Activated CD4-positive, CD25-positive, alpha-beta regulatory T cell treated with anti-CD3 and anti-CD28 coated beads, Interleukin-2, amount 50 U/mL, for 16 hours (primary cell): ENCODE measurements at places on chromosomes 1 and 21.

DNA sequence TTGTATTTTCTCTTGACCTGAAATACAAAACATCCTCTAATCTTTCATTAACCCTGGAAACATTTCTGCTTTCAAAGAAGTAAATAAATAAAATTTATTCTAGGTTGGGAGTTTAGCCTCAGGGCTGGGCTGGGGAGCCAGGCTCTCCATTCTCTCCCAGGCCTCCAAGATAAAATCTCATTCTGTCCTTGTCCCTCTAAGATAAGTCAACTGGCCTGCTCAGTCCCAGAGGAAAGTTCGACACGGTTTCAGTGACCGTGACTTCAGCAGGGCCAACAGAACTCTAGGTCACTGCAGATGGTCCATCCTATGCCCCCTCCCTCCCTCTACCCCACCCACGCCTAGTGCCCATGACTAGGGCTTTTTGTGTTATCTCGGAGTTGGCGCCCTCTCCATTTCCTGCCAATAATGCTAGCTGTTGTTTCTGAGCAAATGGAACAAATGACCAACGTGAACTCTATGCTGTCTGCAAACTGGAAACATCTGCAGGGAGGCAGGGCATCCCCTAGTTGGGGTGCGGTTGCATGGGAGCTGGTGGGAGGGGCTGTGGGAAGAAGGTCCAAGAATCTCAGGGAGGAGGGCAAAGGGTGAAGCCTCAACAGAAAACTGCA is 10.1 kb upstream of the ADORA3 start:
- DNase-seq: no peak

- DNase-seq: no peak
Observed at GRCh38 chr21:43361127-43361492, 65.8 kb downstream of the SIK1 start.

DNA sequence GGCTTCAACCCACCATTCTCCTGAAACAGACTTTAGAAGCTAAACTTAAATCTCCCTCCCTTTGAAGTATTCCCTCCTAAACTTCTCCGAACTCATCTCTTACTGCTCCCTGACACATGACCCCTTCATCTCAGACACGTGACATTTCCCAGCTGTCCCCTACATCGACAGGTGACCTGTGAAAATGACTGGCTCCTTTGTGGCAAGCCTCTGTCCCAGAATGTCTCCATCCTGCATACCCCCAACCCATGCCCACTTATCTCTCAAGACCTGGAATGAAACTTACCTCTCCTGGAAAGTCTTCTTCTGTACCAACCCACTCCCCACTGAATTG is 4.2 kb downstream of the FMOD start:
- no peak for DNase-seq

DNA sequence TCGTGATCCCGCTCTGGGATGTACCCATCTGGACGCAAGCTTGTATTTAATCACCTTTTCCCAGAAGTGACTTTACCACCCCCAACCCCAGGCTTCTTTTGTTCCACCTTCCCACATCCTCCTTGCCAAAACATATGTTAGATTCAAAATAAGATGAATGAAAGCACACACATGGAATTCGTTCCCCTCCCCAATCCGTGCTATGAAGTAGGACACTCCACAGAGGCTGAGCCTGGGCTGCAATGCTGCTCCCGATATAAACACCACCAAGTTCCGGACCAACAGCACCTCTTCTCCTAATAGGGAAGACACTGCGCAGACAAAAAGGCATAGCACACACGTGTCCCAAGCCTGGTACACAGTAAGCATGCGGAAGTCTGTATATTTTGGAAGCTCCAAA is 86.1 kb downstream of the CLSTN1 start:
- no peak for DNase-seq

- DNase-seq: no peak
Observed at GRCh38 chr1:39965044-39965443, 10.1 kb downstream of the MFSD2A start.

GRCh38 chr1:73998348-73998959 is 199.5 kb downstream of the LRRIQ3 start:
- DNase-seq: no peak

DNA sequence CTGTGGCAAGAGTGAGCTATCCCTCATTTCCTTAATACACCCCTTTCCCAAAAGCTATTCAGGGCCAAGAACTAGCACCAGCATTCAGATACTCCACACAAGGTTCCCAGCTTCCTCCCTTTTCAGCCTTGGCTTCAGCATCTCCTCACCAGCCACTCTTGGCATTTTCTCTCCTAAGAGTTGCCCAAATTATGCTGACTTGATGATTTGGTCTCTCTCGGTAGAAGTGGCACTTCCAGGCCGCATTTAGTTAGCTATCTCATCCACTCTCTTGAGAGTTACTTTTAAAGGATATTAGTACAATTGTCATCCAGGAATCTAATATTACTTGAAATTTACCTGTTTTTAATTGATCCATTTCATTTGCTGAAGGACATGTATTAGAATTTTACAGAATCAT is 199.0 kb upstream of the DMRTA2 start:
- DNase-seq: no peak

DNA sequence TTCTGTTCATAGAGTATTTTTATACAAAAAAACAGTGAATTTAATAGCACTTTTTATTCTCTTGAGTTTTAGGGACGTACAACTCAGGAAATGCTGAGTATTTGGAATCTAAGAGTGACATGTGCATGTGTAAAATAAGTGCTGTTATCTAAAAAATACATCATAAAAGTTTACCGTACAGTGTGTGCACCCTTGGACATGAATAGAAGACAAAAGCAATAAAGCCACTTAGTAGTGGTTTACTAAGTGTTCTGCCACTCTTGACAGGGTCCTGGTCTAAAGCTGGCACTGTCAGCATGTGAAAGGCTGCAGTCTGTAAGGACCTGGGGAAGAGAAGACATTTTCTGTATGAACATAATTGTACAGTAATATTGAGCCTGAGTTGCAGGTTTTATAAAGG is 51.0 kb downstream of the LAMC1 start:
- no peak for DNase-seq

DNA sequence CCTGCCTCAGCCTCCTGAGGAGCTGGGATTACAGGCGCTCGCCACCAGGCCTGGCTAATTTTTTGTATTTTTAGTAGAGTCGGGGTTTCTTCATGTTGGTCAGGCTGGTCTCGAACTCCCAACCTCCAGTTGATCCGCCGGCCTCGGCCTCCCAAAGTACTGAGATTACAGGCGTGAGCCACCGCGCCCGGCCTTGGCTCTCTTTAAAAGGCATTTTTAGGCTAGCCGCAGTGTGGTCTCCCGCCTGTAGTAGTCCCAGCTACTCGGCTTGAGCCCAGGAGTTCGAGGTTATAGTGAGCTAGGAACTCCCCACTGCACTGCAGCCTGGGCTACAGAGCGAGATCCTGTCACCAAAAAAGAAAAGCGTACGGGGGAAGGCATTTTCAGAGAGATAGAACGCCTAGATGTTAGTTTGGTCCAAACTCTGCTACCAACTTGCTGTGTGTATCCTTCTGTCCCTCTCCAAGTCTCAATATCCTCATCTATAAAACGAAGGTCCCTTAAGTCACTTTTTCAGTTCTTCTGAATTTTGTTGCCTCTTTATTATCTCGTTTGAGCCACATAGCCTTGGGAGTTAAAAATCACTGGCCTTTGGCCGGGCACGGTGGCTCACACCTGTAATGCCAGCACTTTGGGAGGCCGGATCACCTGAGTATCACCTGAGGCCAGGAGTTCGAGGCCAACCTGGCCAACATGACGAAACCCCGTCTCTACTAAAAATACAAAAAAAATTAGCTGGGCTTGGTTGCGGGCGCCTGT is 734 bp downstream of the MED18 start:
- no peak for DNase-seq

GRCh38 chr1:4140821-4141220 is 240.7 kb upstream of the C1orf174 start:
- no peak for DNase-seq

DNA sequence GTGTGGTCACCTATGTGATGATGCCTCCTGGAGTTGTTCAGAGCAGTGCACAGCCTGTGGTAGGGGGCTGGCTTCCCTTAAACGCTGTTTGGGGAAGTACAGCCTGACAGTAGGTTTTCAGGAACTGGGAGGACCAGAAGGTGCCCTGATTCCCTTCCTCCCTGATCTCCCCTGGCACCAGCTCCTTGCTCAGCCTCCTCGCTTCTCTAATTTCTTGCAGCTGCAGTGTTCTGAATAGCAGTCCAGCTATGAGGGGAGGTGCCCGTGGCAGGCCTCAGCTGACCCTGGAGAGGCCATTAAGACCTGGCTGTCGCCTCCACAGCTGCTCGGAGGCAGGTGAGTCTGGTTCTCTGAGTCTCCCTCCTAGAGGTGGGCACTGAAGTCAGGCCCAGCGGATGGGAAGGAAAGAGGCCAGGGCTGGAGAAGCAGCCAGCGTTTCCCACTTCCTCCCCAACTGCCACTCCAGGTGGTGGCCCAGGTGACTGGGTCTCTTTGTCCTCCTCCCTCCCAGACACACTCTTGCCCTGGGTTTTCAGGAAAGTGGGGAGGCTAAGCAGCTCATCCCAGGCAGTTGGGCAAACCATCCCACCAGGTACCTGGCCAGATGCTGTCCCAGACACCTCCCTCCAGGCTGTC is 52.0 kb upstream of the RPL11 start:
- DNase-seq: no peak

DNA sequence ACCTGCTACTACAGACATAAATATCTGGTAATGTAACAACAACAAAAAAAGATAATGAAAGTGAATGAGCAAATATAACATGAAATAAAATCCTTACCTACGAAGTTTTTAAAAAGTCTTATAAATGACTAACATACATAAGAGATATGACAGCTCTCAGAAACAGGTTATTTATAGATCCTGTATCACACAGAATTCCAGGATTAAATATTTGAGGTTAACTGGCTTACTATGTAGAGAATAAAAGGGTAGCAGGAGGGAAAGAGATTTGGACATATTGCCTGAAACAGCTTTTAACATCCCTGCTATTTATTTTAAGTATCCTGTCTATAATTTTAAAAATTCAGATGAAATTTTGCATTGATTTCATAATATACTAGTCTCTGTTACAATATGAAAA is 16.3 kb downstream of the MYSM1 start:
- no peak for DNase-seq

DNA sequence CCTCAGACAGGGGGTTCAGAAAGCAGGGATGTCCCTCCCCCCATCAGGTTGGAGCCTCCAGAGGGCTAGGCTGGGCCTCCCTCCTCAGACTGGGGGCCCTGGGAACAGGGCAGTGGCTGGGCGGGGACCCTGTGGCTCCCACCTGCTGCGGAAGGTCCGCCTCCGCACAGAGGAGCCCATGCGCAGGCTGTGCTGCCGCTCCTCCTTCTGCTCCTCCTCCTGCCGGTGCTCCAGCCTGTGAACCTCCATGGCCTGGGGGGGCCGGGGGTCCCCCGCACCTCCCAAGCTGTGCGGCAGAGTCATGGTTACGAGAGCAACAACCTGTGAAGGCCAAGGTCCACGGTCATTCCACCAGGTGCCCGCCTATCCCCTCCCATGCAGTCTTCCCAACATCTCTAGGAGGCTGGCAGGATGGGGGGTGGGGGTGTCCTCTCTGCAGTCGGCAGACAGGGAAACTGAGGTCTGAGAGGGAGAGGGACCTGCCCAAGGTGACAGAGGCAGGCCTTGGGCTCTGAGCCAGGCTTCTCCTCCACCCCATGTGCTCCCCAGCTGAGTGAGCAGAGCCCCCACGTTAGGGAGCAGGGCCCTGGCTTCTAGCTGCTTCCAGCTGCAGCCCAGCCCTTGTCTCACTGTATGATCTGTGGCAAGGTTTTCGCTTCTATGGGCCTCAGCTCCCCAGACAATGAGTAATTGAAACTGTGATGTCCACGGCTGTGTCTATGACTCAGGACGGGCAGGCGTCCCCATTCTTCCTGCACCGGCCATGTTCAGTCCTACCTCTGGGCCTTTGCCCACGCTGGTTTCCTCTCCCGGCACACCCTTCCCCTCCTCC is 3.4 kb downstream of the MYOM3 start:
- DNase-seq: no peak
